ENCODE measurements at places on chromosomes 2 and 18. TPM values are rescaled to one million over a fixed set of nuclear protein-coding genes. Genes with fewer than 3 reads are reported as not detected.

B3GNT7 gene
- 23.7 TPM for total RNA-seq

TLX2 gene
- not detected for total RNA-seq

MYL1 gene
- not detected for total RNA-seq

EFEMP1 gene
- total RNA-seq, result not detected

GALNT13 gene
- not detected for total RNA-seq

CRYGD gene
- not detected for total RNA-seq

CXCR2 gene
- not detected for total RNA-seq

RDH14 gene
- 18.7 TPM for total RNA-seq

FHOD3 gene
- not detected for total RNA-seq

ANKRD53 gene
- total RNA-seq, result 0.71 TPM

GDF7 gene
- total RNA-seq, result 5.9 TPM

NXPH2 gene
- not detected for total RNA-seq

GRCh38 chr2:64145119-64145518, 899 bp upstream of the PELI1 start:
- H3K27me3 ChIP-seq, result no peaks in the 10 kb centered on the region
- H3K4me1 ChIP-seq, result peaks cover 29% of the 10 kb centered on the region
- no peak for DNase-seq
- peak overlapping the region; percentile 91 for H3K4me3 ChIP-seq

- DNase-seq, result no peak
- no peaks in the 10 kb centered on the region for H3K4me1 ChIP-seq
- no peak overlapping the region for H3K27ac ChIP-seq
- no peak overlapping the region for H3K4me3 ChIP-seq
Observed at GRCh38 chr2:158512323-158512722, 55.6 kb downstream of the PKP4 start.

GRCh38 chr18:1806884-1807615, 764.3 kb downstream of the METTL4 start:
- H3K36me3 ChIP-seq, result no peaks in the 10 kb centered on the region
- H3K4me3 ChIP-seq, result no peak overlapping the region
- H3K27me3 ChIP-seq, result no peaks in the 10 kb centered on the region
- no peaks in the 10 kb centered on the region for H3K4me1 ChIP-seq
- no peak overlapping the region for H3K27ac ChIP-seq

- no peak overlapping the region for H3K27ac ChIP-seq
- H3K27me3 ChIP-seq, result peaks cover 3% of the 10 kb centered on the region
- no peak for DNase-seq
- H3K4me1 ChIP-seq, result no peaks in the 10 kb centered on the region
- H3K36me3 ChIP-seq, result no peaks in the 10 kb centered on the region
Observed at GRCh38 chr2:213251618-213252017, 32.6 kb upstream of the SPAG16 start.

GRCh38 chr2:43038034-43038695, 188.2 kb downstream of the ZFP36L2 start:
- no peaks in the 10 kb centered on the region for H3K36me3 ChIP-seq
- no peaks in the 10 kb centered on the region for H3K27me3 ChIP-seq
- DNase-seq, result no peak

DNA sequence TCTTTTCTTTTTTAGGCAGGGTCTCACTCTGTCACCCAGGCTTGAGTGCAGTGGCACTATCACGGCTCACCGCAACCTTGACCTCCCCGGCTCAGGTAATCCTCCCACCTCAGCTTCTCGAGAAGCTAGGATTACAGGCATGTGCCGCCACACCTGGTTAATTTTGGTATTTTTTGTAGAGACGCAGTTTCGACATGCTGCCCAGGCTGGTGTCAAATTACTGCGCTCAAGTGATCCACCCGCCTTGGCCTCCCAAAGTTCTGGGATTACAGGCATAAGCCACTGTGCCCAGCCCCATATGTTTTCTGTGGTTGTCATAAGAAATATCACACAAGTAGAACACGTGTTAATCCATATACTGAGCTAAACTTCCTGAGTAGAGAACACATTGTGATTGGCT, 14.6 kb downstream of the ENOSF1 start:
- DNase-seq, result no peak
- no peak overlapping the region for H3K27ac ChIP-seq
- H3K27me3 ChIP-seq, result no peaks in the 10 kb centered on the region

GRCh38 chr2:64166212-64166611, 22.0 kb upstream of the PELI1 start:
- no peaks in the 10 kb centered on the region for H3K36me3 ChIP-seq
- DNase-seq, result no peak
- no peak overlapping the region for H3K27ac ChIP-seq

DNA sequence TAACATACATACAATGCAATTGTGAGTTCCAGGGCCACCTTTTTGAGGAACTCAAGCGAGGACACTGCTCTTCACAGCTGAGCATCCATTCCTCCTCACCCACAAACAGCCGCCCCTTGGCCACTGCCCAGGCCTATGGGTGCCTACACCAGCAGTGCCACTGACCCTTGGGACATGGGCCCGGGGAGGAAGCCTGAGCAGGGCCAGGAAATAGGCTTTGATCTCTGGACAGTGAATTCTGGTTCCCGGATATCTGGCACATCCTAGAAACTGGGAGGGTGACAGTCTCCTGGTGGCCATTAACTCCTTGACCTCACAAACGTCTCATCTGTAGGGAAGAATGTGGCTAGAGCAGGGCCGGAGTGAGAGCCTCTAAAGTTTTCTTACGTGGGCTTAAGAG, 5.5 kb upstream of the TTL start:
- no peaks in the 10 kb centered on the region for H3K27me3 ChIP-seq
- H3K27ac ChIP-seq, result no peak overlapping the region
- DNase-seq, result no peak
- peaks cover 9% of the 10 kb centered on the region for H3K4me1 ChIP-seq

GRCh38 chr2:69272803-69273471, 114.1 kb downstream of the GFPT1 start:
- no peak for DNase-seq
- H3K4me3 ChIP-seq, result no peak overlapping the region
- H3K27ac ChIP-seq, result no peak overlapping the region
- H3K4me1 ChIP-seq, result no peaks in the 10 kb centered on the region
- peaks cover 41% of the 10 kb centered on the region for H3K27me3 ChIP-seq
- no peaks in the 10 kb centered on the region for H3K36me3 ChIP-seq

DNA sequence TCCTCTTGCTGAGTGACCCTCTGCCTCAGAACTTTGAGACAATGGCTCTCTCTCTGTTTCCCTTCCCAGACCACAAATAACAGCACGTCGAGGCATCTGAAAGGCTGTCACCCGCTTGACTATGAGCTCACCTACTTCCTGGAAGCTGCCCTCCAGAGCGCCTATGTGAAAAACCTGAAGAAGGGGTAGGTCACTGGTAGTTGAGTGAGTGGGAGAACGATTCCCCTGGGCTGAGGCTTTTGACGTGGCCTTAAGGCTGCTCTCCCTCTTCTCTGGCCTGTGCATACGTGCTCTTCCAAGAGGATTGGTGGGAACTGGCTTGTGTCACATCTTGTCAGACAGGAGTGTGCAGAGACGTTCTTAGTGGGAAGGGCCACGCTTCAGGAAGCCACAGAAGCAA, 63.1 kb upstream of the MCFD2 start:
- H3K36me3 ChIP-seq, result peaks cover 71% of the 10 kb centered on the region
- H3K4me3 ChIP-seq, result peak overlapping the region; percentile 74
- H3K27me3 ChIP-seq, result no peaks in the 10 kb centered on the region
- peaks cover 80% of the 10 kb centered on the region for H3K4me1 ChIP-seq
- H3K27ac ChIP-seq, result peak overlapping the region; percentile 95

GRCh38 chr2:208358758-208359631, 47.6 kb upstream of the PTH2R start:
- peak overlapping the region; percentile 73 for H3K27ac ChIP-seq
- peak overlapping the region; percentile 65 for H3K4me3 ChIP-seq
- peaks cover 10% of the 10 kb centered on the region for H3K4me1 ChIP-seq
- no peaks in the 10 kb centered on the region for H3K27me3 ChIP-seq
- H3K36me3 ChIP-seq, result peaks cover 50% of the 10 kb centered on the region

GRCh38 chr2:157696036-157696435, 67.4 kb upstream of the ACVR1C start:
- H3K4me3 ChIP-seq, result no peak overlapping the region
- no peaks in the 10 kb centered on the region for H3K27me3 ChIP-seq
- DNase-seq, result no peak
- no peaks in the 10 kb centered on the region for H3K36me3 ChIP-seq
- H3K27ac ChIP-seq, result no peak overlapping the region
- no peaks in the 10 kb centered on the region for H3K4me1 ChIP-seq

DNA sequence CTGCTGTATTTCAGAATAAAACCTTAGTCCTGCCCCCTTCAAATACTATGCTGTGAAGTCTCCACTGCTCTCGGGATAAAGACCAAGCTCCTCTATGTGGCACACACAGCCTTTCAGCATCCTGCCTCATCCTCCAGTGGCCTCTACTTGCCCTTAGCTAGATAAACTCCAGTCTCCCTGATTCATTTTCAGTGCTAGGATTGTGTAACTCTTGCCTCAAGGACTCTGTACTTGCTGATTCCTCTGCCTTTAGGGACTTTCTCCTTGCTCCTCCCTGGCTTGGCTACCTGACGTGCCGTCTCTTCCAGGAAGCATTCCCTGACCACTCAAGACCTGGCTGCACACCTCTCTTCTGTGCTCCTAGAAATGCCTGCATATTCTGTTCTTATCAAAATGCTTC, 416.7 kb downstream of the MTX2 start:
- no peaks in the 10 kb centered on the region for H3K36me3 ChIP-seq
- peaks cover 25% of the 10 kb centered on the region for H3K27me3 ChIP-seq
- no peak overlapping the region for H3K27ac ChIP-seq
- no peak for DNase-seq
- no peaks in the 10 kb centered on the region for H3K4me1 ChIP-seq

GRCh38 chr2:135999899-136000298, 14.5 kb upstream of the DARS1 start:
- H3K36me3 ChIP-seq, result no peaks in the 10 kb centered on the region
- H3K4me1 ChIP-seq, result peaks cover 66% of the 10 kb centered on the region
- no peak overlapping the region for H3K4me3 ChIP-seq
- H3K27ac ChIP-seq, result peak overlapping the region; percentile 93

- no peak overlapping the region for H3K27ac ChIP-seq
- no peak for DNase-seq
- H3K36me3 ChIP-seq, result no peaks in the 10 kb centered on the region
- H3K27me3 ChIP-seq, result no peaks in the 10 kb centered on the region
- no peak overlapping the region for H3K4me3 ChIP-seq
Observed at GRCh38 chr2:191385416-191386160, 140.4 kb downstream of the MYO1B start.

DNA sequence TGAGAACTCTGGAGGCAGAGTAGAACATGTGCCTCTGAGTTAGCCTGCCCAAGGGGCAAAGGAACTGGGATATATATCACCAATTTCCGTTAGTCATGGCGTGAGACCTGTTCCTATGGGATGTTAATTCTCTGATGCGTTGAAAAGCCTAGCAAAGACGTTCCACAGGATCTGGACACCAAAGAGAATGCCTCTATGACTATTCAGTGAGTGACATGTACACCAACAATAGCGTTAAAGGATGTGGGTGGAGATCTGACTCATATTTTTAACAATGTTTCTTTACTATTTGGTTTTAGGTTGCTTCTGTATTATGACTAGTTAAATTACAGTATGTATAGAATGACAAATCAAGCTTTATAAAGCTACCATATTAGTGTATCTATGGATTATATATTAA, 320.9 kb upstream of the MC4R start:
- H3K27ac ChIP-seq, result no peak overlapping the region
- H3K4me3 ChIP-seq, result no peak overlapping the region
- H3K36me3 ChIP-seq, result no peaks in the 10 kb centered on the region
- no peaks in the 10 kb centered on the region for H3K4me1 ChIP-seq
- H3K27me3 ChIP-seq, result no peaks in the 10 kb centered on the region

DNA sequence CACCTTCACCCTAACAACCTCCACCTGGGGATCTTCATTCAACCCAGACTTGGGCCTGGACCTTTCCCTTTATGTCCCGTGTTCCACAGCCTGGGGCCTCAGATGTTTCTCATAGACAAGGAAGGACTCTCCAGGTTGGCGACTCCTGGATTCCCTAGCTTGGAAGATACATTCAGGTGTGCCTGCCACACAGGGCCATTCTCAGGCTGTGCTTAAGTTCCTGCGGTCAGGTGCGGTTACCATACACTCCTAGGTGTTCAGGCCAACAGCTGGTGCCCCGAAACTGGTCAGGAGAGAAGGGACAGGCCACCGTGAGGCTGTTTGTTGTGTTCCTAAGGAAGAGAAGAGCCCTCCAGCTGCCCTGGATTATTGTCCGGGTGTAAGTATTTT, 15.6 kb downstream of the SLC4A3 start:
- H3K27ac ChIP-seq, result peak overlapping the region; percentile 13
- DNase-seq, result no peak
- H3K27me3 ChIP-seq, result peaks cover 24% of the 10 kb centered on the region
- H3K4me3 ChIP-seq, result no peak overlapping the region
- H3K4me1 ChIP-seq, result peaks cover 15% of the 10 kb centered on the region

- no peaks in the 10 kb centered on the region for H3K36me3 ChIP-seq
- no peak overlapping the region for H3K27ac ChIP-seq
- no peak for DNase-seq
- H3K27me3 ChIP-seq, result no peaks in the 10 kb centered on the region
- H3K4me1 ChIP-seq, result no peaks in the 10 kb centered on the region
Observed at GRCh38 chr2:13986119-13986720, 646.3 kb upstream of the LRATD1 start.

DNA sequence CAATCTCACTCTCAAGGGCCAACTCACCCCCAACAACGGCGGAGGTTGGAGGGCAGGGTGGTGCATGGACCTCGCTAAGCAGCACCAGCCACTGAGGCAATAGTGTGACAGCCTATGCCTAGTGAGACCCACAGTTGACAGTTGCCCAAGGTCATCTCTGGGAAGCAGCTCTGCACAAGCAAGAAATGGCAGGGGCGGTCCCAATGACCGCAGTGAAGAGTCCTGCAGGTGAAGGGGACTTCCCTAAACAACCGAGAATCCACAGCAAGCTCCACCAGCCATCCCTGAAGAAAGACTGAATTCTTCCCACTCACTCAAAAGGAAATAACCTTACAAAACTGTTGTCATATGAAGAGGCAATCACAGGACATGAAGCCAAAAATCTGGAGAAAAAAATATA, 313.4 kb upstream of the ID2 start:
- H3K27me3 ChIP-seq, result peaks cover 38% of the 10 kb centered on the region
- DNase-seq, result no peak
- no peaks in the 10 kb centered on the region for H3K36me3 ChIP-seq
- no peak overlapping the region for H3K27ac ChIP-seq

GRCh38 chr2:145059914-145060313, 540.0 kb upstream of the ZEB2 start:
- no peaks in the 10 kb centered on the region for H3K4me1 ChIP-seq
- H3K27me3 ChIP-seq, result no peaks in the 10 kb centered on the region
- H3K27ac ChIP-seq, result no peak overlapping the region
- H3K4me3 ChIP-seq, result no peak overlapping the region
- no peak for DNase-seq
- H3K36me3 ChIP-seq, result no peaks in the 10 kb centered on the region

- peak overlapping the region; percentile 88 for H3K4me3 ChIP-seq
- H3K27ac ChIP-seq, result peak overlapping the region; percentile 47
- H3K36me3 ChIP-seq, result peaks cover 14% of the 10 kb centered on the region
- H3K27me3 ChIP-seq, result peaks cover 6% of the 10 kb centered on the region
- no peak for DNase-seq
Observed at GRCh38 chr18:55585920-55586561, 2.0 kb downstream of the TCF4 start.

- no peak overlapping the region for H3K4me3 ChIP-seq
- peaks cover 17% of the 10 kb centered on the region for H3K27me3 ChIP-seq
- H3K4me1 ChIP-seq, result peaks cover 3% of the 10 kb centered on the region
- no peak overlapping the region for H3K27ac ChIP-seq
- no peak for DNase-seq
- H3K36me3 ChIP-seq, result no peaks in the 10 kb centered on the region
Observed at GRCh38 chr2:105712166-105712915, 32.4 kb upstream of the NCK2 start.

Measured in activated B cell treated with CpG ODN at 0.5 μM for 24 hours (primary cell).